Upper lobe of right lung (tissue), 1 donor: ENCODE measurements at places on chromosomes 11 and 22. TPM values are rescaled to one million over a fixed set of nuclear protein-coding genes. Genes with fewer than 3 reads are reported as not detected.
A peak's percentile ranks its signal among the peaks of the same experiment; 100 is the strongest.

Gene GGTLC2
- 6.5 TPM for total RNA-seq

Gene MGAT3
- total RNA-seq = 34.8 TPM

Gene TTLL12
- total RNA-seq = 20.5 TPM

DNA sequence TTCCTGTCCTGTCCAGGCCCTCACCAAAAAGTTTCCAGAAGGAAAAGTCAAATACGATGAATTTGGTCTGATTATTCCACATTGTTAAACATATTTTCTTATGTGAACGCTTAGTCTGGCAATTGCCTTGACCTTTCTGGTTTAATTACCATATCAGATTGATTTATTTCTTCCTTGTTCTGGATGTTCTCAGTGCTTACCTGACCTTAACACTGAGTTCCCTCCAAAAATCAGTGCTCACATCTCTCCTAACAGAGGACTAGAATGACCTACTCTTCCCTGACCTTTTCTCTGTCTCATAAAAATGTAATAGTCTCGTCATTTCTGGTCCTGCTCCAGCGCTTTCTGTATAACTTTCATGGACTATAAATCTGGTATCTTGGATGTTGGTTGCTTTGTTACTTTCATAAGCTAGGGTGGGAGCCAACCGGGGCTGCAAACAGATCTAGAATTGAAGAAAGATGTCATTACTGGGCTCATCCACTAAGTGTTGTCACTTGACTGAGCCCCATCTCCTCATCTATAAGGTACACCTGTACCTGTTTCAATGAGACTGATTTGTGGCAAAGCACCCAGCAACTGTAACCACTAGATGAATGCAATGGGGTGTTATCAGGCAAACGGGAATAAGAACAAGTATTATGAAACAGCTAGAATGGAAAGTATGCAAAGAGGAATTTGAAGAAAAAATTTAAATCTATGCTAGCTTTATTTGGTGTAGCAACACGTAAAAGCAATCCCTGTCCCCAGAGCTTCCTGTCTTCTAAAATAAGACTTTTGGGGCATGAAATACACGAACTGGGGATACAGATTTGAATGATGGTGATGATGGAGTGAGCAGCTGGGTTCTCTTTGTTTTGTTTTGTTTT lies 2.4 kb downstream of the FADS2 start:
- H3K27me3 ChIP-seq = no peaks in the 10 kb centered on the region
- H3K36me3 ChIP-seq = no peaks in the 10 kb centered on the region
- H3K4me1 ChIP-seq = peaks cover 28% of the 10 kb centered on the region
- H3K4me3 ChIP-seq = peak overlapping the region; percentile 3

GRCh38 chr22:30662040-30662439 lies 5.6 kb downstream of the DUSP18 start:
- no peak overlapping the region for H3K4me3 ChIP-seq
- no peaks in the 10 kb centered on the region for H3K27me3 ChIP-seq
- H3K36me3 ChIP-seq = peaks cover 23% of the 10 kb centered on the region
- no peak for DNase-seq
- no peak overlapping the region for H3K27ac ChIP-seq

- no peaks in the 10 kb centered on the region for H3K4me1 ChIP-seq
- H3K36me3 ChIP-seq = no peaks in the 10 kb centered on the region
- DNase-seq = no peak
- H3K27me3 ChIP-seq = peaks cover 9% of the 10 kb centered on the region
Observed at GRCh38 chr11:58924230-58924629, 15.1 kb upstream of the GLYATL1 start.

DNA sequence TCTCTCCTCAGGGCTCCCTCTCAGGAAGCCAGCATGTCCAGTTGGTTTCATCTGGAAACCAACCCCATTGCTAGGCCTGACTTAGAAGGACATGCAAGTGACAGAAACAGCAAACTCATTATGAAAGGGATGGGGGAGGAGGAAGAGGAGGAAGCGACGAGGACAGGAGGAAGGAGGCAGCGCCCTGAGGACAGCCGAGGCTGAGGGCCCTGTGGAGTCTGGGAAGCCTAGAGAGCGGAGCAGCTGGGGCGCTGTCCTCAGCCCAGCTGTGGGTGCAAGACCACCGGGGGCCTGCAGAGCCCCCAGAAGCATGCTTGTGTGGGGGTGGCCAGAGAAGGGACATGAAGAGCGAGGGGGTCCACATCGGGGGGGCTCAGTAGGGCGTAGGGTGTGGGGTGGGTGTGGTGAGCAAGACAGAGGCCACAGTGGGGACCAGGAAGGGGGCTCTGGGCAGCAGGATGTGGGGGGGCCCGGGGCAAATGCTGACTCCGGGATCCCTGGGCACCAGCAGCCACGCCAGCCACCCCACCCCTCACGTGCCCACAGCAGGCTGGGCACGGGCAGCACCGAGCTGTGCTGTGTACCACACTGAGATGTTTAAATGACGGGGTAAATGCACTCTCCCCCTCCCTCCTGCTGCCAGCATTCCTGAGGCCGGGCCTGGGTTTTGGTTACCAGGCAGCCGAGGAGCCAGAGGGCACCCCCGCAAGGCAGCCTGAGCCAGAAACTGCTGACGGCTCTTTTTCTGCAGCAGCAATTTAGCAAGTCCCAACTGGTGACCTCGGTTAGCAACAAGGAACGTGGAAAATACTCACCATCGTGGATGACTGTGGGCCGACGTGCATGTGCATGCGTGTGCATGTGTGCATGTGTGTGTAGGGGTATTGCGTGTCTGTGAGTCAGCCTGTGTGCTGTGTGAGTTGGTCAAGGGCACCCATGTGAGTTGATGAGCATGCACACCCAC lies 82.7 kb upstream of the LINC01488 start:
- peak; percentile 41 for DNase-seq
- no peaks in the 10 kb centered on the region for H3K27me3 ChIP-seq
- no peak overlapping the region for H3K4me3 ChIP-seq
- no peaks in the 10 kb centered on the region for H3K36me3 ChIP-seq
- H3K27ac ChIP-seq = no peak overlapping the region

- peaks cover 23% of the 10 kb centered on the region for H3K4me1 ChIP-seq
- no peak overlapping the region for H3K4me3 ChIP-seq
- no peaks in the 10 kb centered on the region for H3K27me3 ChIP-seq
- H3K27ac ChIP-seq = no peak overlapping the region
Observed at GRCh38 chr11:74956397-74957015, 7.4 kb downstream of the SPCS2 start.

DNA sequence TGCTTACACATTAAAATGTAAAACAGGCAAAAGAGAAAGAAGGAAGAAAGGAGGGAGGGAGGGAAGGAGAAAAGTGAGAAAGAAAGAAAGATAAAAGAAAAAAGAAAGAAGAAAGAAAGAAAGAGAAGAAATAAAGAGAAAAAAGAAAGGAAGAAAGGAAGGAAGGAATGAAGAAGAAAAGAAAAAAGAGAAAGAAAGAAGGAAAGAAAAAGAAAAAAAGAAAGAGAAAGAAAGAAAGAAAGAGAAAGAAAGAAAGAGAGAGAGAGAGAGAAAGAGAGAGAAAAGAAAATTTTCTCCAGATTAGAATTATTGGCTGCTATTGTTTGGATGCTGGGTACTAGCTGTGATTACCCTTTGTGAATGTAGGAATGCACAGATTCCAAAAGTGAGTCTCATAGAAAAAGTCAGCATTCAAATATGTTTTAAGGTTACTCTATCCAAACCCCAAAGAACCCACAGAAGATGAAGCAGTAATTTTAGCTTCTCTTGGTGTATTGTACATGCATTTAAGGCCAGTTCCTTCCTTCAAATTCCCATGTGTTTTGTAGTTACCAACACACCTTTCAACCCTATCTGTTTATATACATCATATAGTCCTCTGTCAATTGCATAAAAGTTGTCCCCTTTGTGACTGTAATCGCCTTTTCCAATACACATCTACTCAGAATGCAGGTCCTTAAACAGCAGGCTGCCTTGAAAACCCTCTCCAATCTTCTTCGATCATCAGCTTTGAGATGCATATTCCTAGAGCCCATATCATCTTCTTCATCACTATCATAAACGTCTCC lies 789 bp upstream of the FAM111A start:
- peak overlapping the region; percentile 75 for H3K4me3 ChIP-seq
- H3K4me1 ChIP-seq = peaks cover 21% of the 10 kb centered on the region
- H3K36me3 ChIP-seq = peaks cover 14% of the 10 kb centered on the region

Gene PGR
- 3.0 TPM for total RNA-seq

DNA sequence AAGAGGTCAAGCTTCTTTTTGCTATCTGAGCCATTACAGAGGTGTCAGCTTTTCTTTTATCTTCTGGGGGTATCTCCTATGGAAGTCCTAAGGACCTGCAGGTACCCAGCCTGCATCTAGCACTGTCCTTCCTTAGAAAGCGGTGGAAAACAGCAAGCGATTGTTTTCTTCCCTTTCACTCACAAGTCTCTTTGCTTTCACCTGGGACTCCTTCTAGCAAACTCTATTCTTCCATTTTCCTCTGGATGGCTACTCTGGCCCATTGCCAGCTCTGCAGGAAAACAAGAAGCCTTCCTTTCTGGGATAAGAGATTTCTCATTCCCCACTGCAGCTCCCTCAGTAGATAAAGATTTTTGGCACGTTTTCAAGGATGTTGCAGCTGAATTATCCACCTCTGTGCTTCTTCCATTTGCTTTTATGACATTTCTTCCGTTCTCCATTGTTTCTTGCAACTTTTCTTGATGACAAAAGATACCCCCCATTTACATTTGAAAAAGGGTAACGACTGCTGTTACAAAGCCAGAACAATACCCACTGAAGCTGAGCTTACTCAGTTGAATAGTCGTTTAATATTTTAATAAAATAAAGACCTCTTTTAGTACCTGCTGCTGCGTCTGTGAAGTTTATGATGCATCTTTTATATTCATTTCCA lies 40.2 kb upstream of the BDNF start:
- H3K27me3 ChIP-seq = no peaks in the 10 kb centered on the region
- H3K4me1 ChIP-seq = no peaks in the 10 kb centered on the region
- H3K27ac ChIP-seq = no peak overlapping the region
- DNase-seq = no peak
- H3K4me3 ChIP-seq = no peak overlapping the region
